ENCODE measurements at places on chromosomes 1 and 21.

DNA sequence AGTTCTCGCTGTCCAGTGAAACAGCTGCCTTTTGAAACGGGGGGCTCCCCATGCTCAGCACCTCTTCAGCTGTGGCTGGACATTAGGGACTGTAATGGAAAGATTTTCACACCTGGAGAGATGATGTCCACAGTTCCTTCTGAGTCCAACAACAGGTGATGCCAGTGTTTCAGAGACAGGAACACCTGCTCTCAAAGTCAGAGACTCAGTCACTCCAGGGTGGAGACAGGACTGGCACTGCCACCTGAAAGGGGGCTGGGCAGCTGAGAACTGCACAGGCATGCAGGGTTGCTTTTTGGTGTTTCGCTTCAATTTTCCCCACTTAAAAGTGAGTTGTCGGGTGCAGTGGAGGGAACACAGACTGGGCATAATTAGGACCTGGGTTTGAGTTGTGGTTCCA lies 124.8 kb downstream of the GALNT2 start:
- no peak for DNase-seq

GRCh38 chr1:64933296-64934070 lies 32.9 kb downstream of the JAK1 start:
- DNase-seq, result peak; percentile 85

GRCh38 chr1:23062271-23062670 lies 43.0 kb downstream of the KDM1A start:
- no peak for DNase-seq

- DNase-seq, result no peak
Observed at GRCh38 chr1:90779573-90779972, 62.5 kb upstream of the BARHL2 start.

DNA sequence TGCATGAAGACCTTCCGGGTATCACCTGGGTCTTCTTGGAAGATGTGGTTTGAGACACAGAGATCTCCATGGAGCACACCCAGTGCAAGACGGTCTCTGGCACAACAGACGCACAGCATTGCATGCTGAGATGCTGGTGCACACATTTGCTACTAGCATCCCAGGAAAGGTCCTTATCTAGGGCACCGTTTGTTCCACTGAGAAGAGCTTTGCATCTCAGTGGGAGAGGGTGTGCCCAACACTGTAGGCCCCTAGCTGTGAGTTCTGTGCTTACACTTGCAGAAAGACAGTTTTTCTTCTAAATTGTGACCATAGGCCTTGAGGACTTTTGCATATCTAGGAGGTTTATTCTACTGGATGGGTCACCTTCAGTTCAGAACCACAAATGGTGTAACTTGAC lies 554.1 kb downstream of the MATN1 start:
- no peak for DNase-seq

DNA sequence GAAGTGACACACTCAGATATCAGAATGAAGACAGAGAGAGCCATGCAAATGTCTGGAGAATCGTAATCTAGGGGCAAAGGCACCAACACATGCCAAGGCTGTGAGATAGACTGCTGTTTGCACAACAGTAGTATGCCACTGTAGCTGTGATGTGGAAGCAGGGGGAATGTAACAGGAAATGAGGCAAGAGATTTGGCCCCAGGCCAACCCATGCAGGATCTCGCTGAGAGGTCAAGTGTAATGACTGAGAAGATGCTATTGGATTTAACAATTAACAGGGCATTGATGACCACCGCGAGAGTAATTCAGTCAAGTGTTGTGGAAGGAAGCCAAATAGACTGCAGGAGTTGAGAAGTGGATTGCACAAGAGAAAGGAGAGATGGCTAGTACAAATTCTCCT lies 107.3 kb upstream of the ST6GALNAC5 start:
- DNase-seq, result no peak

- no peak for DNase-seq
Observed at GRCh38 chr1:222420633-222421032, 127.3 kb downstream of the HHIPL2 start.

DNA sequence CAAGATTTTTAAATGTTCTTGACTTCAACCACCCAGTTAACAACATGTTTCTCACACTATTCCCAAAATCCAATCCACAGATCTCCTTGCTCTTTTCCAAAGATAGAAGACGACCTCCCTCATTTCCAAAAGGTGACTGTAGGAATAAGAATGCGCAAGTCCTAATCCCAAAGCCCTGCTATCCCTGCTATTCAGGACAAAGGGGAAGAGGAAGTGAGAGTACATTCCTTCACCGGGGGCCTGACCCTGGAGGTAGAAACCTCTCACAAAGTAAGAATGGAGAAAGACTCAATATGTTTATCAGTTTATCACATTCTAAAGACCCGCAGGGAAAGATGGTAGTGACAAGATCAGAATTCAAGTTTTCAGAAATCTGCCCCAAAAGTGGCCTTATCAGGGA lies 55.7 kb downstream of the PLEKHA6 start:
- no peak for DNase-seq

- DNase-seq, result no peak
Observed at GRCh38 chr1:183355797-183356196, 62.4 kb downstream of the NMNAT2 start.

GRCh38 chr1:117656202-117656641 lies 50.4 kb downstream of the TENT5C start:
- DNase-seq, result no peak

- no peak for DNase-seq
Observed at GRCh38 chr1:24935196-24935526, 5.1 kb upstream of the RUNX3 start.

GRCh38 chr1:114173680-114174079 lies 20.0 kb upstream of the SYT6 start:
- no peak for DNase-seq

GRCh38 chr1:205577874-205578658 lies 53.7 kb downstream of the ELK4 start:
- no peak for DNase-seq

DNA sequence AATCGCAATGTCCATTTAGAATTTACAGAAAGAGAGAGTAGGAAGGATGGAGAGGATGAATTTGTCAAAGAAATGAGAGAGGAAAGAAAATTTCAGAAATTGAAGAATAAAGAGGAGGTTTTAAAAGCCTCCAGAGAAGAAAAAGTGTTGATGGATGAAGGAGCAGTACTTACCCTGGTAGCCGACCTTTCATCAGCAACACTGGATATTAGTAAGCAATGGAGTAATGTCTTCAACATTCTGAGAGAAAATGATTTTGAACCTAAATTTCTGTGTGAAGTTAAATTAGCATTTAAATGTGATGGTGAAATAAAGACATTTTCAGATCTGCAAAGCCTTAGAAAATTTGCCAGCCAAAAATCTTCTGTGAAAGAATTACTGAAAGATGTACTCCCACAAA lies 12.5 kb downstream of the L1TD1 start:
- DNase-seq, result no peak

DNA sequence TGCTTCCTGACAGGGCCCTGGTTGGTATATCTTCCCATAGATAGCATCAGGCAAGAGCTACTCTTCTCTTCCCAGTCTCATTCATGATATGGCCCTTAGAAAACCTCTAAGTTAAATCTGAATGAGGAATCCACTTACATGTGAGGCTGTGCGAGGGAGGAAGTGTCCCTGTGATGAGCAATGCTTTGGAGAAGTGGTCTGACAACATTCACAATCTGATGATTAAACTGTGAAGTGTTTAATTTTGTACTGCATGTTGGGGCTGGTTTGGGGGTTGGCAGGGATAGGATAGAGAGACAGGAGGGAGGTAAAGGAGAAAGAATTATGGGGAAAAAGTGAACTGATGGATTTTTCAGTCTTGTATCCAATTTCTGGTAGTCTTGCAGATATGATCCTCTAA lies 421.2 kb upstream of the DAB1 start:
- DNase-seq, result no peak

DNA sequence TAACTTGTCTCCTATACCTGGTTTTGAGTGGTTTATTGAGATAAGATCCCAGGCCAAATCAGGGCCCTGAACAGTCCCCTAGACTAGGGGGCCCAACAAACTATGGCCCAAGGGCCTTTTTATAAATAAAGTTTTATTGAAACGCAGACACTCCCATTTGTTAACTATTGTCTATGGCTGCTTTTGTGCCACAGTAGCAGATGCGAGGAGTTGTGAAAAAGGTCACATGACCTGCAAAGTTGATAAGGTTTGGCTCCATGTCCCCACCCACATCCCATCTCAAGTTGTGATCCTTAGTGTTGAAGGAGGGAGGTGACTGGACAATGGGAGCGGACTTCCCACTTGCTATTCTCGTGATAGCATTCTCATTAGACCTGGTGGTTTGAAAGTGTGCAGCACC lies 29.5 kb upstream of the RAB4A start:
- DNase-seq, result no peak

GRCh38 chr1:41727749-41728115 lies 191.0 kb downstream of the HIVEP3 start:
- no peak for DNase-seq

GRCh38 chr1:60861961-60862567 lies 220.3 kb upstream of the NFIA start:
- no peak for DNase-seq

GRCh38 chr21:23690316-23690715 lies 1917.0 kb downstream of the MRPL39 start:
- no peak for DNase-seq

GRCh38 chr1:108048301-108049177 lies 83.6 kb upstream of the VAV3 start:
- DNase-seq, result peak; percentile 53

GRCh38 chr1:212489284-212489859 lies 56.7 kb downstream of the NENF start:
- DNase-seq, result no peak

GRCh38 chr1:38730511-38731397 lies 128.8 kb downstream of the RRAGC start:
- DNase-seq, result no peak

DNA sequence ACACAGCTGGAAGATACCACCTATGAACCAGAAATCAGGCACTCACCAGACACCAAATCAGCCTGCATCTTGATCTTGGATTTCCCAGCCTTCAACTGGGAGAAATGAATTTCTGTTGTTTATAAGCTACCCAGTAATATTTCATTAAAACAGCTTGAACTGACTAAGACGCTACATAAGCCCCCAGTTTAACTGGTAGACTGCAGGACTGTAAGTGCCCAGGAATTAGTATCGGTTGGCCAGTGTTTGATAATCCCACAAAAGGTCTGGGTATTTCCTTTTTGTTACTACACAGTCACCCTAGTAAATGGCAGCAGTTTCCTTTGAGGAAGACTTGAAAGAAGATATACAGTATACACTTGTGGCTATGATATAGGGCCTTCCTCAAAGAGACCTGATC lies 7.3 kb upstream of the SLC35D1 start:
- no peak for DNase-seq

- DNase-seq, result no peak
Observed at GRCh38 chr1:150121236-150121862, 28.4 kb upstream of the PLEKHO1 start.

GRCh38 chr21:39340687-39341086 lies 8.2 kb downstream of the HMGN1 start:
- no peak for DNase-seq

GRCh38 chr1:171233183-171233582 lies 15.1 kb upstream of the FMO1 start:
- DNase-seq, result no peak

DNA sequence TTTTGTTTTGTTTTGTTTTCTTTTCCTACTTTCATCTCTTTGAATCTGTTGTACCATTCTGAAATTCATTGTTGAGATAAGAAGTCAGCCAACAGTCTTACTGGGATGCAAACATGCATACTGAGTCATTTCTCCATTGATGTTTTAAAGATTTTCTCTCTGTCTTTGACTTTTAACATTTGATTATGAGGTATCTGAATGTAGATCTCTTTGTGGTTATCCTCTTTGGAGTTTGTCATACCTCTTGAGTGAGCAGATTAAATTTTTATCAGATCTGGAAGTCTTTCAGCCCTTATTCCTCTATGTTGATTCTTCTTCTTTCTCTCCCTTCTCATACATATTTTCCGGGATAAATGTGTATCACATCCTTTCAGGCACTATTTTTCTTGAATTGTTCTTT lies 406.9 kb upstream of the NCAM2 start:
- no peak for DNase-seq

DNA sequence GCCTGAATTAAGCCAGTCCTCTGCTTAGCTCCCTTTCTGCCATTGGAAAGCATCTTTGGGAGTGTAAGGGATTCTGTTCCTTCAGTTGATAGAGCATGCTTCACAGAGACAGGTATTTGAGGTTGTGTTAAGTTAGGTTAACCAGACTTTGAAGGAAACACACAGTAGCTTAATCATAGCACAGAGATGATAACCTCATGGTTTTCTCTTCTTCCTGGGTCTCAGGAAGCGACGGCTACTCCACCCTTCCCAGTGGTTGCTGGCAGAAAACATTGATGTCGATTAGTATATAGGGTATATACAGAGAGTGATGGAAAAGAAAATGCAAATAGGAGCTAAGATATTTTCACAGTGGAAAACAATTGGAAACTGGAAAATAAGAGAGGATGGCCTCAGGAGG lies 42.0 kb downstream of the S1PR1 start:
- DNase-seq, result no peak

GRCh38 chr1:28395181-28395580 lies 25.6 kb downstream of the PHACTR4 start:
- no peak for DNase-seq

- no peak for DNase-seq
Observed at GRCh38 chr1:215114154-215114933, 31.8 kb downstream of the KCNK2 start.

DNA sequence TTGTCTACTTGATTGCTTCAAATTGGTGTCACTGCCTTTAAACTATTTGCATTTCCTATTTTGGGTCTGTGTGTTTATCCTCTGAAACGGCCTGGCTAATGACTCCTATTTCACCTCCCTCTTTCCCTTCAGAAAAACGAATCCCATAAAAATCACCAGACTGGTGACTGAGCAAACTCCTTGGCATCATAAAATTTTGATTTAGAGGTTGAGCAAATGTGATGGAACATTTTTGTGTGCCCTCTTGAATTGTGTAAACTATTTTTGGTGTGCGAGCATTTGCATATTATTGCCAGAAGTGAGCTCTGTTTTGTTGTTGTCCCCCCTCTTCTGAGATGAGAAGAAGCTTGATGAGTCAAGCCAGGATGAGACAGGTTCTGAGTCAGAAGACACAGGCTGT lies 316.1 kb downstream of the AJAP1 start:
- DNase-seq, result no peak

- no peak for DNase-seq
Observed at GRCh38 chr1:164272156-164272555, 286.8 kb upstream of the PBX1 start.

GRCh38 chr1:53627031-53627430 lies 111.9 kb downstream of the GLIS1 start:
- no peak for DNase-seq
